ENCODE measurements at places on chromosomes 7 and 10.
A peak's percentile ranks its signal among the peaks of the same experiment; 100 is the strongest.

GRCh38 chr10:107043461-107043860, 121.0 kb downstream of the SORCS1 start:
- no peaks in the 10 kb centered on the region for H3K36me3 ChIP-seq
- DNase-seq, result no peak
- no peaks in the 10 kb centered on the region for H3K4me1 ChIP-seq
- no peak overlapping the region for H3K4me3 ChIP-seq
- no peak overlapping the region for H3K27ac ChIP-seq

DNA sequence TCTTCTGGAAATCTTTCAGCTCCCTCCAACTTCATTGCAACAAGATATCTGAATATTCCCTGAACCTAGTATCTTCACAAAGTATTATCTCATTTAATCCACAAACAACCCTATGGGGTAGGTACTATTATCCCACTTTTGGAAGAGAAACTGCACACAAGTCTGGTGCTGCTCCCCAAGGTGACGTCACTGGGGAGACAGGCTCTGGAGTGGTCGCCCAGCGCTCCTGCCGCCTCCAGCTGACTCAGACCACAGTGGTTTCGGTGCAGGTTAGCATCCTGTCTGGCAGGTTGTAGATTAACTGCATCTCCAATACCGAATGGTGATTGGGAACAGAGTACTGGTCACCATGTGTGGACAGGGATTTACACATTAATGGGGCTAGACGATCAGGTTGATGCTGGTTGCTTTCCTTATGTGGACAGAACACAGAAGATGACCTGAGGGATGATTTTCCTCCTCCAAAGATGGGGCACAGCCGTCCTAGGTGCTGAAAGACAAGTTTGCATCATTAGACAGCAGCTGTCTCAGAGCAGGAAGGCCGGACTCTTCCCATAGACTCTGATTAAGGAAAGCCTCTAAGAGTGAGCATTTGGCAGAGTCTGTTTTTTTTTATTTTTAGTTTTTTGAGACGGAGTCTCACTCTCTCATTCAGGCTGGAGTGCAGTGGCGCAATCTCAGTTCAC, 128.6 kb downstream of the TRRAP start:
- H3K36me3 ChIP-seq, result peaks cover 68% of the 10 kb centered on the region
- H3K27me3 ChIP-seq, result no peaks in the 10 kb centered on the region
- H3K4me1 ChIP-seq, result no peaks in the 10 kb centered on the region
- H3K27ac ChIP-seq, result no peak overlapping the region
- no peak overlapping the region for H3K4me3 ChIP-seq

GRCh38 chr10:12465385-12466136, 116.2 kb downstream of the CAMK1D start:
- no peak overlapping the region for H3K27ac ChIP-seq
- peaks cover 4% of the 10 kb centered on the region for H3K4me1 ChIP-seq
- no peak for DNase-seq

- H3K27ac ChIP-seq, result no peak overlapping the region
- DNase-seq, result no peak
- no peak overlapping the region for H3K4me3 ChIP-seq
- no peaks in the 10 kb centered on the region for H3K36me3 ChIP-seq
- H3K27me3 ChIP-seq, result peaks cover 5% of the 10 kb centered on the region
Measured at GRCh38 chr7:28643188-28643569, 230.9 kb downstream of the CREB5 start.

GRCh38 chr10:132812520-132812919, 26.6 kb upstream of the NKX6-2 start:
- no peaks in the 10 kb centered on the region for H3K36me3 ChIP-seq
- no peak overlapping the region for H3K27ac ChIP-seq
- H3K4me1 ChIP-seq, result no peaks in the 10 kb centered on the region
- DNase-seq, result no peak

DNA sequence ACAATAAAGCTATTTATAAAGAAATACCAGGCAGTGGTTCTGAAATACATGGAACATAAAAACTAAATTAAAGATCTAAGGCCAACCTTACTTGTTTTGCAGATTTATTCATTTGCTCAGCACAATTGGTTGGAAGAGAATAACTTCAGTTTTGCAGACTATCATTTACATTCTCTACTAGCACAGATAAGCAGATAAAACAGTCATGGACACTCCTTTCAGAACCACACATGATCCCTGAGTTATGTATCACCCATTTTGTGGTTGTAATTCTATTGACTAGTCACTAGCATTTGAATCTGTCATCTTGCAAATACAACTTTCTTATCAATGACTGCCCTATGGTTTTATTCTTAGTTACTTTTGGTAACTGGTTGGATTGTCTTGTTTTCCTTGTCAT, 45.1 kb downstream of the PRKAR2B start:
- H3K36me3 ChIP-seq, result no peaks in the 10 kb centered on the region
- no peaks in the 10 kb centered on the region for H3K4me1 ChIP-seq
- no peak overlapping the region for H3K27ac ChIP-seq
- H3K4me3 ChIP-seq, result no peak overlapping the region
- DNase-seq, result no peak
- no peaks in the 10 kb centered on the region for H3K27me3 ChIP-seq

- H3K27ac ChIP-seq, result no peak overlapping the region
- no peaks in the 10 kb centered on the region for H3K36me3 ChIP-seq
- H3K4me3 ChIP-seq, result no peak overlapping the region
- H3K4me1 ChIP-seq, result no peaks in the 10 kb centered on the region
- no peak for DNase-seq
- H3K27me3 ChIP-seq, result no peaks in the 10 kb centered on the region
Measured at GRCh38 chr7:140027858-140028257, 34.9 kb downstream of the PARP12 start.

DNA sequence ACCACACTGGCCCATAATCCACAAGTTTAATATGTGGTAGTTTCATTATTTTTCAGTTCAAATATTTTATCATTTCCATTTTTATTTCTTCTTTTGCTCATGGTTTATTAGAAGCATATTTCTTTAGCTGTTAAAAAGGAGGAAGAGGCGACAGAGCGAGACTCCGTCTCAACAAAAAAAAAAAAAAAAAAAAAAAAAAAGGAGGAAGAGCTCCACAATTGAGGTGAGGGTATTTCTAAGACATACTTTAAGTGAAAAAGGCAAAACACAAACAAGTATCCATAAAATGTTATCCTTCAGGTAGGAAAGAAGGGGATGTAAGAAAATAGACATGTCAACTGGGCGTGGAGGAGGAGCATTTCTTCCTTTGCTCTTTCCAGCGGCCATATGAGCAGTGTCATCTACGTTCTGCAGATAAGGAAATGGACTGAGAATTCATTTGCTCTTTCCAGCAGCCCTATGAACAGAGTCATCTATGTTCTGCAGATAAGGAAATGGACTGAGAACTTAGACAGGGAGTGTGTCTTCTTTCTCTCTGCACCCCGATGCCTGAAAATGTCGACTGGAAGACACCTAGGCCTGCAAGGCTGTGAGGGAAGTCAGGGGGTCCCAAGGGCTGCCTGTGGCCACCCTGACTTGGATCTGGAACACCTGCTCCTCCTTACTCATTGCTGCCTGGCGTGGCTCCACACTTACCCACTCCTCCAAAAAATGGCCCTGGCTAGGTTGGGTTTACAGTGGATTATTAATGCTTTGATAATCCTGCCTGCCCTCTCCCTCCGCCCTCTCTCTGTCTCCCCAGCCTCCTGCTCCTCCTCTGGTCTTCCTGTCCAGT, 18.9 kb upstream of the RAMP3 start:
- H3K4me1 ChIP-seq, result no peaks in the 10 kb centered on the region
- no peak overlapping the region for H3K4me3 ChIP-seq
- no peak for DNase-seq

DNA sequence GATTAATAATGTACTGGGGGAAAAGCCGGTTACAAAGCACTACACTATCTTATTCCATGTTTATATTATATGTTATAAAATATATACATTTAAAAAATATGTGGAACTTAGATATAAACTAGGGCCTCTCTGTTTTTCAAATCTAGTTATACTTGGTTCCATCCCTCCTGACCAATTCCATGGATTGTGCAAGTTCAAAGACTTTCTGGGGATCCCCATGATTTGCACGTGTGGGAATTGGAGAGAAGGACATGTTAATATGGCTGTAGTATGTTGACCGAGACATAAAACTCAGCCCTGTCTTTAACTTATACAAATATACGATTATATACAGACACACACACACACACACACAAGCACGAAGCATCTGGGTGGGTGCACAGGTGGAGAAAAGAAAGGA, 18.8 kb upstream of the ECHDC3 start:
- no peak overlapping the region for H3K4me3 ChIP-seq
- no peaks in the 10 kb centered on the region for H3K4me1 ChIP-seq
- H3K27ac ChIP-seq, result no peak overlapping the region
- no peaks in the 10 kb centered on the region for H3K36me3 ChIP-seq

GRCh38 chr10:130368761-130369560, 232.8 kb downstream of the GLRX3 start:
- H3K4me3 ChIP-seq, result no peak overlapping the region
- H3K27me3 ChIP-seq, result no peaks in the 10 kb centered on the region
- no peak for DNase-seq
- no peak overlapping the region for H3K27ac ChIP-seq
- no peaks in the 10 kb centered on the region for H3K36me3 ChIP-seq

DNA sequence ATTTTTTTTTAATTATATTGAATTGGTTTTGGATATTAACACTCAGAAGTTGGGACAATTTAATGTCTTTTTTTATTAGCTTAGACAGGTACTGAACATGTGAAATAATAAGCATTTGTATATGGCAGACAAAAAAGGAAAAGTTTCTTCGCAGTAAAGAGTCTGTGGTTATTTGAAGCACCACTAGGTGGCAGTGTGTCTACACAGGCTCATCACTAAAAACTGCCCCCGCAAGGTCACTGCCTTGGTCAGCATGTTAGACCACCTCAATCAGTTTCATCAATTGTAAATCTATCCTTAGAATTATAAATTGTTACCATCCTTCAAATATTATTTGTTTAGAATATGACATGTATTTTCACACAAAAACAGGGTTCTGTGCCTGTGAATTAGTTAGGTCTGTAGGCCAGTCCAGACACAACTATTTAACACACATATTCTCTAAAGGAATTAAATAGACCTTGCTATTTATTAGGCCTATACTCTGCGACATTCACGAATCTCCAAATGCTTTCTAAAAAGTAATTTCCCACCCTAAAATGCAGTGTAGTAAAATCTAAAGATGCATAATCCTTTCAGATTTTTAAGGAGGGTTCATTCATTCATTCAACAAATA, 17.0 kb downstream of the PNLIPRP3 start:
- no peak overlapping the region for H3K4me3 ChIP-seq
- no peak overlapping the region for H3K27ac ChIP-seq
- DNase-seq, result peak; percentile 38

DNA sequence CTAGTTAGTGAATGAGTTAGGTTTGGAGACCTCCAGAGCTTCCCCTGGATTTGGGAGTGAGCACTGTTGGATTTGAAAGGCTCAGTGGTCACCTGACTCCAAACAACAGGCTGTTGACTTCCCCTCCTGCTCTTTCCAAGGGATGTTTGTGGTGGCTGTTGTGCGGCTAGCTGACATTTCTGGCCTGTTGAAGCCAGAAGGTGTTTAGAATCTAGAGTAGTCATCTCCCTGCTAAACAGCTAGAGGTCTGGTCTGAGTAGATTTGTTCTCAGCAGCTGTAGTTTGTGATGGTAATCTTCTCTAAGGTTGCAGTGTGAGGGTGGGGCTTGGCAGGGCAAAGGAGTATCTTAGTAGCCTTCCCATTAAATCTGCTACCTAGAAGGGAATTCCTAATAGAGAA, 30.1 kb downstream of the BPGM start:
- H3K4me1 ChIP-seq, result peaks cover 8% of the 10 kb centered on the region
- H3K27ac ChIP-seq, result no peak overlapping the region
- H3K27me3 ChIP-seq, result no peaks in the 10 kb centered on the region
- no peak for DNase-seq

- peak overlapping the region; percentile 31 for H3K4me3 ChIP-seq
- no peak overlapping the region for H3K27ac ChIP-seq
- no peaks in the 10 kb centered on the region for H3K36me3 ChIP-seq
- H3K27me3 ChIP-seq, result no peaks in the 10 kb centered on the region
Measured at GRCh38 chr7:22726345-22726906, 574 bp upstream of the IL6 start.

DNA sequence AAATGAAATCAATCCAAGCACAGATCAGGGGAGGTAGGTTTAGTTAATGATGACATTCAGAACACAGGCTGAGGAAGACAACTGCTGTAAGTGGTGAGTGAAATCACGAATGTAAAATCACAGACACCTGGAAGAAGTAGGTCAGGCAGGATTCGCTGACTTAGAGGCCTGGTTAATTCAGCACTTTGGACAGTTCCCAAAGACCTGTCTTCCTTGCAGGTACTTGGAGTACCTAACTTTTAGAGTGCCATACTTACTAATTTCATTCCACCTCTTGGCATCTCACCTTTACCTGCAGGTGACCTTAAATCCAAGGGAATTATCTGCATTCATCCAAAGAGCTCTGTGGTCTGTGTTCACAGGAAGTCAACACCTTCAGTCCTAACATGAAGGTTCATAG, 822.3 kb downstream of the PHTF2 start:
- H3K36me3 ChIP-seq, result no peaks in the 10 kb centered on the region
- DNase-seq, result peak; percentile 6
- H3K27me3 ChIP-seq, result no peaks in the 10 kb centered on the region
- no peak overlapping the region for H3K27ac ChIP-seq

DNA sequence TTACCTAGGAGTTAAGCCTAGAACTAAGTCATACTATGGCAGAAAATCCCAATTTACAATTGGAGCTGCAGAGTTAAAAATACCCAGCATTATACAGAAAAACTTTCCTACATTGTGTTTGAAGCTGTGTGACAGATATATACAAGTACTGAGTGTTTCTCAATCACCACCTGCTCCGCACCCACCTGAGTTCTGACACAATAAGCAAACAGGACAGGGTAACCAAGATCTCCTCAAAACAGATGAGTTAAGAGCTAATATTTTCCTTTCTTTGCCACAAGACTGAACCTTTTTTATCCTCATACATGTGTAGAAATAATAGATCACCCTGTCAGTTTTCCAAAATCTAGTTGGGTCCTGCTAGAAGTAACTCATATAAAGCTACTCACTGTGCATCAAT, 186.3 kb downstream of the DOCK4 start:
- no peaks in the 10 kb centered on the region for H3K27me3 ChIP-seq
- no peak for DNase-seq
- no peaks in the 10 kb centered on the region for H3K36me3 ChIP-seq
- peaks cover 11% of the 10 kb centered on the region for H3K4me1 ChIP-seq
- no peak overlapping the region for H3K4me3 ChIP-seq

- H3K36me3 ChIP-seq, result no peaks in the 10 kb centered on the region
- no peak overlapping the region for H3K27ac ChIP-seq
- H3K4me3 ChIP-seq, result no peak overlapping the region
Measured at GRCh38 chr10:18312374-18313139, 172.3 kb downstream of the CACNB2 start.

DNA sequence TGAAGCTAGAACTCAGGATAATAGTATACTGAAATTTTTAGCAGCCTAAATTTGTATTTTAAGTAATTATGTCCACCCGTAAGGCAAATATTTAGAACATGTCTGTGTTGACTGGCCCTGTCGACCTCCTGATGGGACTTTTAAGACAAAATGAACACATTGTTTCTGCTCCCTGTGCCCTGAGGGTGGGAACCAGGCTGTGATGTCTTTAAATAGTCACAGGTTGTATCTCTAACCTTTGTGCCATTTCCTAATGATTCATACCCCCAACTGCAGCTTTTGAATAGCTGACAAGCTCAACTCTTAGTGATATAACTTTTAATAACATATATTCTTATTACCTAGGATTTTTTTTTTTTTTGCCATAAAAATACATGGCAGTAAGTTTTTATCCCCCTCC, 494.9 kb upstream of the AKR1E2 start:
- H3K4me1 ChIP-seq, result no peaks in the 10 kb centered on the region
- H3K27ac ChIP-seq, result no peak overlapping the region
- no peak overlapping the region for H3K4me3 ChIP-seq
- no peak for DNase-seq
- no peaks in the 10 kb centered on the region for H3K27me3 ChIP-seq

GRCh38 chr7:28020302-28020940, 160.2 kb downstream of the JAZF1 start:
- DNase-seq, result peak; percentile 80
- no peaks in the 10 kb centered on the region for H3K4me1 ChIP-seq
- no peak overlapping the region for H3K27ac ChIP-seq
- H3K27me3 ChIP-seq, result peaks cover 73% of the 10 kb centered on the region
- no peak overlapping the region for H3K4me3 ChIP-seq

All from A673 (cell line).